ENCODE measurements at places on chromosomes 1 and 21. TPM values are rescaled to one million over a fixed set of nuclear protein-coding genes. Genes with fewer than 3 reads are reported as not detected.

DNA sequence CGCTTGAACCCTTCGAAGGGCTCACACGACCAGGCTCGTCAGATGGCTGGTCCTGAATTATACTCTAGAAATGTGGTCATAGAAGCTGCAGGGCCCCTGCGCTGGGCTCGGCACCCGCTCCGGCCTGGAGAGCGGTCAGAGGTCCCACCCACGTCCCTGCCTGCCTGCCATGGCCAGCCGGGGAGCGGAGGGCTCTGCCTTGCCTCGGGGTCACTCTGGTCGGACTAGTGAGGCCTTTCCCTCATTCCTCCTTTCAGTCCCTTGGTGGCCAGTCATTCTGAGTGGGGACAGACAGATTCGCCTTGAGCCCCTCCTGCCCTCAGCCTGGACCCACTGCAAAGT is 529 bp upstream of the MARCKSL1 start:
- DNase-seq = no peak

DNA sequence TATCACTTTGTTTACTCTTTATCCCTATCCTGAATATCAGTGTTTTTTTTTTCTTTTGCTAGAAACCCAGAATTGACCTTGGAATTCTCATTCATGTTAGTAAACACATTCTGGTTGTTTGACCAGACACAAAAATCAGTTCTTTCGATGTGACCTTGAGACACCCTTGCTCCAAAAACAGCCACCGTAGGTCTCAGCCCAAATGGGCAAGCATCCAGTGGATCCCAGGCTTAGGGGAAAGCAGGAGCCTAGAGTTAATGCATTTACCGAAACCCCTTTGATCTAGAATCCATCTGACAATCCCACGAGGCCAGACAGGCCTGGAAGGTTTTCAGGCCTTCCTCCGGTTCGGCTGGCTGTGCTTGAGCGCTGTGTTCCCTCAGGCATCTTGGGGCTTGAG is 47.6 kb downstream of the IRF2BP2 start:
- DNase-seq = peak; percentile 69

DNA sequence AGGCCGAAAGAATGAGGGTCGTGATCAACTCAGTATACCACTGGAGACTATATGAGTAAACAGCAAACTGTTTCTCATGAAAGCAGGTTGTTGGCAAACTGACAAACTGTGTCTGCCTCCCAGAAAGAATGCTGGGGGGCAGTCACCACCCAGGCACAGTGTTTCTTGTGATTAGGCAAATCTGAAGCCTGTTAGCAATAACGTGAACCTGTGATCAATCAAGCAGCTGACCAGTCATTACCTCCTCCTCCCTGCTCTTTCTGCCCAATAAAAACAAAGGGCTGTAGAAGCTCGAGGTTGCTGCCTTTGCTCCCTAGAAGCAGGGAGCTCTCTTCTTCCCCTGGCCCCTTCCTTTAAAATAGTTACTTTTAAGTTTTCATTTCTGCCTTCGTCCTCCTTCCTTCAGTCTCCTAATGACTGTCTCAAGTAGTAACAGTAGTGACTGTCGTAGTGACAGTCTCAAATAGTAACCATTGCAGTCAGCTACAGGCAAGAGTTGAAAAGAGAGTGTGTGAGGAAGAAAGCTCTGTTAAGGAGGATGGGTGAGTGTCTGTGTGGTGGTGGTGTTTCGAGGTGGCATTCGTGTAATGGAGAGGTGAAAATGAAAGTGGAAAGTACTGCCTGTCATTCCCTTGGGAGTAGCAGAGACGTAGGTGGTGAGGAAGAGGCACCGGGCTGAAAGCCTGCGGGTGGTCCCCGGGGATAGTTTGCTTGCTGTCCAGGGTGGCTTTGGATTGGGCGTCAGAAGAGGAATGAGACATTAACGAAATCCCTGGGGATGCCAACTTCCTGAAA is 14.5 kb downstream of the HHAT start:
- peak; percentile 19 for DNase-seq

DNA sequence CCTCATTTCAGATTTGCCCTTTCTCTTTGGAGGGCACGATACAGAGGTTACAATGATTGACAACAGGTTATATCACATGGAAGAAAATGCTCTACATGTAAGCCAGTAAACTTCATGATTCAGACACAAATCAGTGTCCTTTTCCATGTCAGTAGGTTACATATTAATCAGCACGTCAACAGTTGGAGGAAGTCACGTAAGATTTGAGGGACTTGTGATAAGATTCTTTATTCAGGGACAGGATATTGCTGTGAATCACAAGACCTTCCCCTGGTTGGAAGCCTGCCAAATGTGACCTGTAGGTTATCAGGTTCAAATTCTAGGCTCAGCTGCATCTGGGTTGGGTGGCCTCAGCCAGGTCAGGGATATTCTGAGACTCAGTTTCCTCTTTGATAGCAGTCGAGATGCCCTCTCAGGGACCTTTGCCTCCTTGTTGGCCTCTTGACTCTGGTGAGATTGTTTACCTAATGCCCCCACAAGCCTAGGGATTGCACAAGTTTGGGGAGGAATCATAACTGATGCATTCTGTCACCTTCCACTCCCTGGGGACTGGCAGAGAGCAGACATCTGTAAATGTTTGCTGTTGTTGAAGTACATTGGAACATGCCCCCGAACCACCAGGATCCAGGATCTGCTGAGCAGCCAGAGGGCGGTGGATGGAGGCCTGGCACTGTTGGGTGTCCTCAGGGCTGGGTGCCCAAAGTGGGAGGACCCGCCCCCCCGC is 31.9 kb downstream of the SERINC2 start:
- DNase-seq = no peak

- DNase-seq = peak; percentile 51
Observed at GRCh38 chr1:31795801-31796621, 19.8 kb downstream of the SPOCD1 start.

DNA sequence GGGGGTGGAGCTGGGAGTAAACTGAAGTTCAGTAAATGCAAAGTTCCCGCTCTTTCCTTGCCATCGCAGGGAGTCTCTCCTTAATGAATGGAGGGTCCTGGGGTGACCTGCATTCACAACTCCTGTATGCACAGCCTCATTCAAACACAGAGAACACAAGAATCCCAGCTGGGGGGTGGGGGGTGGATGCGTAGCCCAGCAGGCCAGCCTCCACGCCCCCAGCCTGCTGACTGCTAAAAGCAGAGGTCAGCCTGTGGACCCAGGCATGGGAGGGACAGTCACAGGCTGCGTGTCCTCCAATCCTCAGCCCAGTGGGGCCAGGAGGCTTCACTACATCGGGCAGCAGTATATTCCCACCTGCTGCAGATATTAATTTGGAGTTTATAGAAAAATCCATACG is 263.1 kb downstream of the GRIK3 start:
- DNase-seq = no peak

DNA sequence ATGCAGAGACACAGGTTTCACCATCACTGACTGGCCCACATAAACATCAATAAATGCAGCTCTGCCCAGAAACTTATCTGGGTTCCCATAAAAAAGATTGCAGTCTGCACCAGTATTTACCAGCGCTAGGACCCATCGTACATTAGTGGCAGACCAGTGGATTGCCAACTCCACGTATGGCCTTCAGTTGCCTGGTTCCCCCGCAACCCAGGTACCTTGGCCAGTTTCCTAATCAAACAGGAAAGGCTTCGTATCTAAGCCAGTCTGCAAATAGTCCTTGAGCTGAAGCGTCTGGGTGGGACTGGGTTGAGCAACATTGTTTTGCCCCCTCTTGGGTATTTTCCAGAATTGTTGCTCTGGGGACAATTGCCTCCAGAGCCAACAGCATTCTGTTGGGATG is 1639.3 kb downstream of the MRPL39 start:
- DNase-seq = no peak

DNA sequence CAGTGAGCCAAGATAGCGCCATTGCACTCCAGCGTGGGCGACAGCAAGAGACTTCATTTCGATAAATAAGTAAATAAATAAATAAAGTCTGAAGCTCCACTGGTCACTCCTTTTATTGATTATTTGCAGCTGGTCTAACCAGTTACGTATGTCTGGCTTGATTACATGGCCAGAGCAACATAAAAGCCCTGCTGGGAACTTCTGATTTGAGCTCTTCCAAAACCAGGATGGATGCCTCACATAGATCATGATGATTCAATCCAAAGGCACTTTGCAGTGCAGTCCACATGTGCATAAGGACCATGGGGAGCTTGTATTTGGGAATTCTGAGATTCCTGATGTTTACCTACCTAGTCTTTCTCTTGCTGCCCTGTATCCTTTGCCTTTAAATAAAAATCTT is 24.0 kb downstream of the NSUN4 start:
- DNase-seq = no peak

GRCh38 chr1:74690364-74690696 is 16.7 kb upstream of the ERICH3 start:
- DNase-seq = no peak

DNA sequence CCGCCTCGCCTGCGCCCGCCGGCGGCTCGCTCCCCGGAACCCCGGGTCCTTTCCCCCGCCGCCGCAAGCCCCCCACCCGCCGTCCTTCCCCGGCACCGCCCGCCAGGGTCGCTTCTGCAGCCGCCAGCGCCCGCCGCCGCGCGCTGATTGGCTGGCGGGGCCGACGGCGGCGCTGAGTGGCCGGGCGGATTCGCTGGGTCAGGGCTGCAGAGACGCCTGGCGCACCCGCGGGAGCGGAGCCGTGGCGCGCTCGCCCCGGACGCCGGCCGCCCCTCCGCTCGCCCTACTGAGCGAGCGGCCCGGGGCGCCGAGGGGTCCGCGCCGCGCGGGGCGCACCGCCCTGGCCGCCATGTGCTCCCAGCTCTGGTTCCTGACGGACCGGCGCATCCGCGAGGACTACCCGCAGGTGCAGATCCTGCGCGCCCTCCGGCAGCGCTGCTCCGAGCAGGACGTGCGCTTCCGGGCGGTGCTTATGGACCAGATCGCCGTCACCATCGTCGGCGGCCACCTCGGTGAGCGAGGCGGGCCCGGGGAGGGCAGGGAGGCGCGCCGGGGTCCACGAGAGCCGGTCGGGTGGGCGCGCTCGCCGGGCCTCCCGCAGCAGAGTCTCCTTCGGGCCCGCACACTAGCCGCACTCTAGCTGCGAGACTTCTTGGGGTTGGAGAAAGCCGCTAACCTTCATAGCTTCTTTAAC is at the start of gene RIMKLA:
Gene RIMKLA (plus strand): TSS at position 207 of the 694 bp plus-strand sequence. CDS start 143 bp downstream, at position 350.
- peak; percentile 53 for DNase-seq

DNA sequence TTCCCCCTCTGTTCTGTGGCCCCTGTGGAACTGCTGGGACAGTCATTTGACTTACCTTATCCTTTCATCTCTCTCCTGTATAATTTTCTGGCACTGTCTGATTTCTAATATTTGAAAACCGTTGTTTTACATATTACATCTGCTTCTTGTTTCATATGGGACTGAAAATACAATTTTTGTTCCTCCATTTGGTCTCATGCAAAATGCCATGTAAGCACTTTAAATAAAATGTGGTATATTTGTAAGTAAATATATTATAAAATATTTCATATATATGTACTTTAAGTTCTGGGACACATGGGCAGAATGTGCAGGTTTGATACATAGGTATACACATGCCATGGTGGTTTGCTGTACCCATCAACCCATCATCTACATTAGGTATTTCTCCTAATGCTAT is 93.9 kb upstream of the PLPPR5 start:
- no peak for DNase-seq

- peak; percentile 70 for DNase-seq
Observed at GRCh38 chr1:6599141-6599975, 3.3 kb downstream of the KLHL21 start.

GRCh38 chr1:231553320-231553719 is 24.9 kb downstream of the TSNAX start:
- no peak for DNase-seq

DNA sequence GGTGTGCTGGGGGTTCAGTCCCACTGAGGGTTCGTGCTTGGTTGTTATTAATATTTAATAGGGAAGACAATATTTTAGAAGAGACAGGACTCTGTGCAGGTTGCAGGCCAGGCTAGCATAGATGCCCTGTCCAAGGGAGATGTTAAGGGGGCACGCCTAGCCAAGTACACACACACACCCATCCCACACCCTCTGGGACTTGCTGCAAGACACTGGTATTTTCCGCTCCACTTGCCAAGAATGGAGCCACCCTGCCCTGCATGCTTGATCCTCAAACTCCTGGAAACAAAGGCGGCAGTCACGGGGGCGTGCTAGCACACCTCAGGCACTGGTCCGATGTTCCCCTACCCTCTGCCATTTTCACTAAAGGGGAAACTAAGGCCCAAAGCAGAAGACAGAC is 99.1 kb downstream of the MRPL37 start:
- no peak for DNase-seq

DNA sequence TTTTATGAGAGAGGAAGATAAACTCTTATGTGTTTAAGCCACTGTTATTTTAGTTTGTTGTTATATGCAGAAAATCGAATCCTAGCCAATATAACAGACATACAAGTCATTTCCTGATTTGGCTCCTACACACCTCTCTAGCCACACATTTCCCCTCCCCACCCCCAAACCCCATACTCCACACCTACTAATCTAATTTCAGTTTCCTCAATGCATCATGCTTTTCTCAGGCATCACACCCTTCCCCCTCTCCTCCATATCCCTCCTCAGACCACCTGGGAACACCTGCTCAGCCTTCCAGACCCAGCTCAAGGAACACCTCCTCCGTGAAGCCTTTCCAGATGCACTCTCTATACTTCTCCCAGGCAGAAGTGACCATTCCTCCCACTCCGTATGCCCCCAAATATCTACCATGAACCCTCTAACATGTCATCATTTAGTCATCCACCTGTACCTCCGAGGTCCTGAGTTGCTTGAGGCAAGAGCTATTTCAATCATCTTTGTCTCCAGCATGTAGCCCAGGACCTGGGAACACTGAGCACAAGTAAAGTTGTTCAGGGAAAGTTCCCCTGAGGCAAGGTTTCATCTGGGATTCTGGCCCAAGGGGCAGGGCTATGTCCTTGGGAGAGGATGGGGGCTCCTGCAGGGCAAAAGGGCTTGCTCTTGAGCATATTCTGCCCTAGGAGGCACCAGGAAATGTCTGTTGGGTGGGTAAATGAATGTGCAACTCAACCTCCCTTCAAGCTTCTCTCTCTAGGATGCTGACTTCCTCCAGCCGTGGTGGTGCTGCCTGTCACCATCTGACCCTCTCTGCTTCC is 126.8 kb downstream of the HIVEP3 start:
- no peak for DNase-seq

DNA sequence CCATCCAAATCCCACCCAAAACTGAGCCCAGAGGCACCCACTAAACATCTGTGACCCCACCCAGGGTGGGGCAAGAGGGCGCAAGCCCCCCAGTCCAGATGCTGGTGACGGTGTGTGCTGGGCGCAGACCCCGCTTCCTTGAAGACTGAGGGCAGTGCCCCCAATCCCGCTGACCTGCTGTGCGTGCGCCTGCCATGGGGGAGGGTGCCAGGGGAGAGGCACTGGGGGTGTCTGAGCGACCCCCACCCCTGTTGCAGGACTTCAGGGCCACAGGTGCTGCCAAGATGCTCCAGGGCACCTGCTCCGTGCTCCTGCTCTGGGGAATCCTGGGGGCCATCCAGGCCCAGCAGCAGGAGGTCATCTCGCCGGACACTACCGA is 13.3 kb downstream of the COL6A2 start:
- no peak for DNase-seq

Gene S100A7
- not detected for total RNA-seq

Gene CFAP57
- 0.23 TPM for total RNA-seq

Gene ZFP69B
- total RNA-seq = 0.68 TPM

Gene PTCH2
- total RNA-seq = 2.1 TPM

Gene MSH4
- 0.18 TPM for total RNA-seq

Gene CD2
- total RNA-seq = 1.8 TPM

Gene MACF1
- 261 TPM for total RNA-seq

Gene MAP3K7CL
- total RNA-seq = 7.6 TPM

Gene OR10K2
- not detected for total RNA-seq

Gene LCE1D
- not detected for total RNA-seq

Gene PRDX1
- total RNA-seq = 439 TPM
